ENCODE measurements at places on chromosomes 5 and 9.

- peak; percentile 30 for DNase-seq
Observed at GRCh38 chr9:86434039-86434726, 80.0 kb upstream of the TUT7 start.

DNA sequence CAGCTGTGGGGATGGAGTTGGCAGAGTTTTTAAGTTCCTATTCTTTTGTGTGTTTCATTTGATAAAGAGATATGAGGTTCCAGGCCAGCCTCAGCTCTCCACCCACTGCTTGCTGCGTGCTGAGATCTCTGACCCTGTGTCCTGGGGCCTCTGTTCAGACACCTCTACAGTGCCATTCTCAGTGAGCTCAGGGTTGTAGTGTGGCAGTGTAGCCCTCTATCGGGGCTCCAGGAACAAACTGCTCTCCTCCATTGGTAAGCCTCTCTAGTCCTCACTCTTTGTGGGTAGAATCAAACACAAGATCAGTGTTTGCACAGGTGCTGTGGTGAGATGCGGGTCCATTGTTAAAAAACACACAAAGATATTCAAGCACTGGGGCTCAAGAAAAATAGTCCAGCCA is 386.6 kb upstream of the RPS23 start:
- no peak for DNase-seq

GRCh38 chr5:102537011-102537410 is 38.2 kb upstream of the SLCO6A1 start:
- DNase-seq = no peak

- DNase-seq = peak; percentile 76
Observed at GRCh38 chr9:133845440-133845839, 107.3 kb upstream of the SARDH start.

GRCh38 chr9:20148416-20148815 is 359.6 kb upstream of the SLC24A2 start:
- no peak for DNase-seq
